Activated CD8-positive, alpha-beta T cell treated with anti-CD3 and anti-CD28 coated beads for 36 hours (primary cell): ENCODE measurements at places on chromosomes 4 and X. TPM values are rescaled to one million over a fixed set of nuclear protein-coding genes. Genes with fewer than 3 reads are reported as not detected.

DKC1 gene
- total RNA-seq = 132 TPM

GRCh38 chrX:72346302-72346949, 40.7 kb upstream of the CITED1 start:
- DNase-seq = no peak

DNA sequence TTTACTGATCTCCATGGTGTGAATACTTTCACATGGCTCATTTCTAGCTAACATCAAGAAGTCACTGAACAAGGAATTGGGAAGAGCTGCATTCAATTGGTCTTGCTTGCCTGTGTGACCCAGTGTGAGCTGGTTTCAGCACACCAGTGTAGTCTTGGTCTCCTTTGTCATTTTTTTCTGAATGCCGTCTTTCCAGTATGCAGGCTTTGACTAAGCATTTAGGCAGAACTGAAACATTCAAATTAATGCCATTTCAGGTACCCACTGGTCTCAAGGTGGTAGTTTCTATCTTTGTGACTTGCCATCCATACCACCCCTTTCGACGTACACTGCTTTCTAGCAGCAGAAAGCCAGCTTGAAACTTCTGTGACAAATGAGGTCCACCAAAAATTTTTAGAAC, 550.5 kb upstream of the BOD1L1 start:
- DNase-seq = peak; percentile 4

RHOXF2 gene
- not detected for total RNA-seq

- peak; percentile 84 for DNase-seq
Observed at GRCh38 chr4:77818602-77819403, at the start of gene CNOT6L. TSS of gene CNOT6L (minus strand) at chr4:77819368. CDS start at chr4:77819308, 60 bp downstream.

PCDH18 gene
- total RNA-seq = not detected

SPANXB1 gene
- not detected for total RNA-seq

APEX2 gene
- 30.0 TPM for total RNA-seq

- no peak for DNase-seq
Observed at GRCh38 chr4:7676398-7676922, 241.7 kb upstream of the PSAPL1 start.

EPGN gene
- total RNA-seq = not detected

GRCh38 chrX:136205882-136206380, 45.3 kb downstream of the MAP7D3 start:
- no peak for DNase-seq

DNA sequence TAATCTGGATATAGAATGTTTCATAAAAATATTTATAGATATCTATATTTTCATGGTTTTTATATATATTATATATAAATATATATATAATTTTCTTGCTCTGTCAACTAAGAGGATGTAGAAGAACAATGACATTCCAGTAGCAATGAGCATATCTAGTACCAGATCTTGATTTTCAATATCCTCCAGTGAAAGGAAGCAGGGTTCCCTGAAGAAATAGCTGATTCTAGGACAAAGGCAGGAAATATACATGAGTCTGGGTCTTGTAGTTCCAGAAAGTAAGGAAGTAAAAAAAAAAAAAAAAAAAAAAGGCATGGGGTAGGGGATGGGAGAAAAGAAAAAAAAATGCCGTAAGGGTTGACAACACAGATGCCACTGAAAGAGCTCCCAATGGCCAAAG, 241.4 kb downstream of the RASL11B start:
- no peak for DNase-seq

DNA sequence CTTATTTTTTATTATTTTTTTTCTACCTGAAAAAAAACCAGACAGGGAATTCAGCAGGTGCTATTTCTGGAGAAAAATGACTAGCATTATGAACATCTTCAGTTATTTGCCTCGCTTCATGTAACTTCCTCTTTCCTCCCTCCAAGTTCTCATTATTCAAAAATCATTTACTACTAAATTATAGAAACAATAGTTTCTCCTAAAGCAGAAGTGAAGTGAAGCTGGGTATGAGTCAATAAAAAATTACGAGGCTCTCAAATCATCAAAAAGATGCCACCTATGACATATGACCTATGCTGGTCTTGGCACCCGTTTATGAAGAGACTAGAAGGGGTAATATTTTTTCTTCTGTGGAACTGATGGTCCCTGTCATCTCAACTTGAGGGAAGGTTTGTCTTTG, 145.0 kb upstream of the AADAT start:
- no peak for DNase-seq

GRCh38 chr4:55312489-55313101, 33.4 kb upstream of the SRD5A3 start:
- peak; percentile 55 for DNase-seq

- DNase-seq = no peak
Observed at GRCh38 chr4:17770845-17771244, 10.6 kb downstream of the FAM184B start.

USP51 gene
- total RNA-seq = 1.5 TPM

GRCh38 chrX:136030303-136031191, 45.3 kb downstream of the SLC9A6 start:
- DNase-seq = no peak

MORC4 gene
- total RNA-seq = 8.2 TPM

GRCh38 chr4:144450526-144450925, 195.4 kb upstream of the HHIP start:
- no peak for DNase-seq

DNA sequence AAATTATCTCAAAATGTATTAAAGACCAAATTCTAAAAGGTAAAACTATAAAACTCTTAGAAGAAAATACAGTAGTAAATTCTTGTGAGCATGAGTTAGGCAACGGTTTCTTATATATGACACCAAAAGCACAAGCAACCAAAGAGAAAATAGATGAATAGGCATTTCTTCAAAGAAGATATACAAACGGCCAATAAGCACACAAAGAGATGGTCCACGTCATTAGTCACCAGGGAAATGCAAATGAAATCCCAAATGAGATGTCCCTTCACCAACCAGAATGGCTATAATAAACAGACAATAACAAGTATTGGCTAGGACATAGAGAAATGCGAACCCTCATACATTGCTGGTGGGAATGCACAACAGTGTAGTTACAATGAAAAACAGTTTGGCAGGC, 44.6 kb downstream of the RAB33A start:
- no peak for DNase-seq
